ENCODE measurements at places on chromosomes 1 and 21. TPM values are rescaled to one million over a fixed set of nuclear protein-coding genes. Genes with fewer than 3 reads are reported as not detected.

The GOLPH3L gene
- 17.7 TPM for total RNA-seq

The ASAP3 gene
- 35.0 TPM for total RNA-seq

The SLC1A7 gene
- total RNA-seq = under 0.01 TPM

The HLX gene
- 8.7 TPM for total RNA-seq

The CHI3L1 gene
- 136 TPM for total RNA-seq

The KCNE1 gene
- total RNA-seq = under 0.01 TPM

The OR10Z1 gene
- total RNA-seq = not detected

The ADGRL2 gene
- 11.6 TPM for total RNA-seq

The CR1L gene
- total RNA-seq = not detected
